ENCODE measurements at places on chromosomes 3 and 15.

DNA sequence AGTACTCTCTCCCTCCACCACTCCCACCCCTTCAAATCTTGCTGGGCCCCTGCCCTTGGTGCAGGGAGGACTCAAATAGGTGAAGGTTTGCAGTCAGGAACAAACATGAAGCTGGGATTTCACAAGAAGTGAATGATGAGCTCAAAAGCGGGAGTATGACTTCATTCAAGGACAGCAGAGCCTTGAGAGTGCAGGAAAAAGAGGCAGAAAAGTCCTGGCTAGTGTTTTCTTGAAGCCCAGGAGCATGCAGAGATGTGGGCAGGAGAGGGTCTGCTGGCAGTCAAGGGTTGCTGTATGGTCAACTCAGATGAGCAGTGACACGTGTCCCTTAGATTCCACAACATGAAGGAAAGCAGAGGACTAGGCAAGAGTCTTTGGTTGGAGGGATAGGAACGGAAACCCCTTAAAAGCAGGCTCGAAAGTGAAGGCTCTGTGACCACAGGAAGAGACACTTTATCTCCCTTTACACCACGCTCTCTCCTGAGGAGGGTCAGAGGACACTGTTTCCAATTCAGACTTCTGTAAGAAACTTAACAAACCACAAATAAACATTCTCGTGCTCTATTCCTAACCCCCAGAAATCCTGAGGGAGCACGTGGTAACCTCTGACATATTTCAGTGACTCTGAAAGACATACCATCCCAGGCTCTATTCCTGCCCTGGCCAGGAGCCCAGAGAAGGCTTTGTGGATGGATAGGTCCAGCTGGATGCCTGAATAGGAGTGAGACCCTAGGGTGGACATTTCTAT is 168.0 kb upstream of the NDN start:
- no peak for DNase-seq

DNA sequence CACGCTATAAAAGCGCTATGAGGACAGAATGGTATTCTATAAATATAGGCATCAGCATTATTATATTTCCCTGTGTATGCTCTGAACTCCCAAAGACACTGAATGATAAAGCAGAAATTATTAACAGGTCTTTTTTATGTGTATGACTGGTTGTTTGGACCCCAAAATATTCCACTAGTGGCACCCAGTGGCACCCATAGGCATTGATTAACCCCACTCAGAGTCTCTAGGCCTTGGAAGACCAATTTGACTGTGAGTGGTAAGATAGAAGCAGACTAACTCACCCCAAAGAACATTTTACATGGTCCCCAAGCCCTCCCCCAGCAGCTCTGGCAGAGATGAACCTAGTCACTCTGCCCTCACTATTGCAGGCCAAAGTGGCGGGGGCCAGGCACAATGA is 45.4 kb upstream of the UBE2E1 start:
- DNase-seq: no peak

- DNase-seq: no peak
Measured at GRCh38 chr3:61948699-61949305, 387.4 kb downstream of the PTPRG start.

- no peak for DNase-seq
Measured at GRCh38 chr3:13462822-13463221, 17.3 kb upstream of the HDAC11 start.

- no peak for DNase-seq
Measured at GRCh38 chr3:33063651-33064051, 33.3 kb downstream of the GLB1 start.

DNA sequence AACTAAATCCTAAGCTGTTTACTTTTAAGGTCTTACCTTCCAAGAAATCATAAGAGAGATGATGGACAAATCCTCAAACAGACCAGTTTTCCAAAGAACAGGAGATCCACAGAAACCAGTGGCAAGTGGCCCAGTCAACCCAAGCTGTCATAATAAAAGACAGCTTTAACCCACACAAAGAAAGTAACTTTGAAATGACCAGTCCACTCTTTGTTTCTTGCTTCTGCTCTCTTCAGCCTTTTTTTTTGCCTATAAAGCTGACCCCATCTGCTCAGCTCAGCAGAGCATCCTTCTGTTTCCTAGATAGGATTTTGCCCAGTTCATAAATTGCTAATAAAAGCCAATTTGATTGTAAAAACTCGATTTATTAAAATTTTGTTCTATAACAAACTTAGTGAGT is 299.4 kb downstream of the OXSM start:
- DNase-seq: no peak

- DNase-seq: peak; percentile 35
Measured at GRCh38 chr3:177335728-177336127, 138.4 kb upstream of the TBL1XR1 start.

DNA sequence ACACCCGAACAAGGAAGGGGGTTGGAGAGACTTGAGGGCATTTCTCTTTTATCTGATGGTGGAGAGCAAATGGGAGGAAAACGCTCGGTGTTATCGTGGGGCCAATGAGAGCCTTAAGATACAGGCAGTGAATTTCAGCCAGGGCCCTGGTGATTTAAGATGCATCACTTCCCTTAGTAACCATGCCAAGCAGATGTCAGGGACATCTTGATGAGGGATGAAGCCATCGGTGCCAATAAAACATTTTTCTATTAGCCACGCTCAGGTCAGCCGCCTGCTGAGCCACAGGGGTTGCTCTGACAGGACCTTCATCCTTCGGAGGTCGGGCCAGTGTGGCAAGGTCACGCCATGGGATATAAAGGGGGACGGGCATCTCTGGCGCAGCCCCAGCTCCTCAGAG is 10.6 kb downstream of the IQSEC1 start:
- no peak for DNase-seq

DNA sequence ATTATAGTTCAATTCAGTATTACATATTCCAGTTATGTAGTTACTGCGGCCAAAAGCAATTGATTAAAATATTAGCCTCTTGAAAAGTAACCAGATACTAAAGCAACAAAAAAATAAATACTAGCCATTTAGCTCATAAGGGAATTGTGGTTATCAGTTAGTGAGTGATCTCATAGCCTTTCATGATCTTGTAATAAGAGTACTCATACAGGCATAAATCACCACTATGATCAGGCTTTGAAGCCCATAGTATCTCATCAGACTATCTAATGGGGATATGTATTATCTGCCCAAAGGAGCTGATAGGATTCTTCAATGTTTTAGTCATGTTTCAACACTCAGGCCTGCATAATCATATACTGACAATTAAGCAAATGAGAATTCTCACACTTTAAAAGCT is 184.1 kb upstream of the CCDC54 start:
- DNase-seq: no peak

GRCh38 chr15:22827125-22827524 is 11.3 kb upstream of the NIPA2 start:
- no peak for DNase-seq

- peak; percentile 80 for DNase-seq
Measured at GRCh38 chr3:8629151-8630021, 15.2 kb downstream of the SSUH2 start.

DNA sequence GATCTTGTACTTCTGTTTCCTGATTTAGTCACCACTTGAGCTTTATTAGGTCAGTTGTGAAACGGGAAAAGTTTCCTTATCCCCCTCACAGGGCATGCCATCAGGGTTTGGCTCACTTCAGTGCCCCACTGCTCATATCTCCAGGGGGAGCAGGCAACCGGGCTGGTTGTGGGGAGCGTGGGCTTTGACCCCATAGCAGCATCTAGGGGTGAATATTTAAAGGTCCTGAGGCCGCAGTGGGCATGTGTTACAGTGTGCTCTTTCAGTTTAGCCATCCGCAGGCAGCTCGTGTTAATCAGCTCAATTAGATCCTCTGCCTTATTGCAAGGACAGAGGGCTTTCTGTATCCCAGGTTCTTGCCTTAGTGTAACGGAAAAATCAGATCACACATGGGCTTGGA is 71.9 kb downstream of the MRPL46 start:
- DNase-seq: no peak

DNA sequence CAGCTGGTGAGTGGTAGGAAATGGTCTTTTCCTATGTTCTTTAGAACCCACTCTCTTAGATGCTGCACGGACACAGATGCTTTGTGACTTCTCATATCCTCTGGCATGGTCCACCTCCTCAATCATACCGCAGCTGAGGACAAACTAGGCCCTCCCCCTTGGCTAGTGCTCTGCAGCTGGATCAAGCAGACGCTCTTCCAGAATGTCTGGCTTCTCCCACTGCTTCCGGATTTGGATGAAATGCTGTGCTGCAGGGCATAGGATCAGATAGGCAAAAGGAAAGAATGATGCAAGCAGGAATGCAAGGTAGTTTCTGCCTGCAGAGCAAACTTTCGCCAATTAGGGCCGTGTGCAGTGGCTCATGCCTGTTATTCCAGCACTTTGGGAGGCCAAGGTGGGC is 75.7 kb upstream of the SLC4A7 start:
- no peak for DNase-seq

- DNase-seq: peak; percentile 31
Measured at GRCh38 chr3:54891540-54891897, 36.3 kb downstream of the LRTM1 start.

DNA sequence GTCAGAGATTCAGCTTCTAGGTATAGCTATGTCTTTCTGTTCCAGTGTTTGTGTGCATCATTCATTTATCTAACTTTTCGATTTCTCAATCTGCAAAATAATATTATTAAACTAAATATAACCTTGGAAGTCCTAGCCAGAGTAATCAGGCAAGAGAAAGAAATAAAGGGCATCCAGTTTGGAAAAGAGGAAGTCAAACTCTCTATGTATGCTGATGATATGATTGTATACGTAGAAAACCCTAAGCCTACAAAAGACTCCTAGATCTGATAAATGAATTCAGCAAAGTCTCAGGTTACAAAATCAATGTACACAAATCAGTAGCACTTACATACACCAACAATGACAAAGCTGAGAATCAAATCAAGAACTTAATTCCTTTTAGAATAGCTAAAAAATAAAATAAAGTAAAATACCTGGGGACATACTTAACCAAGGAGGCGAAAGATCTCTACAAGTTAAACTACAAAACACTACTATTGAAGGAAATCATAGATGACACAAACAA is 718.2 kb downstream of the NTRK3 start:
- no peak for DNase-seq

GRCh38 chr3:108071368-108071767 is 19.5 kb downstream of the CD47 start:
- no peak for DNase-seq

- no peak for DNase-seq
Measured at GRCh38 chr3:185934174-185934557, 3.6 kb downstream of the TRA2B start.

- DNase-seq: no peak
Measured at GRCh38 chr3:128432301-128432970, 34.3 kb downstream of the DNAJB8 start.

GRCh38 chr3:153246806-153247205 is 84.8 kb downstream of the RAP2B start:
- DNase-seq: no peak

GRCh38 chr15:74626752-74627692 is 11.4 kb downstream of the CLK3 start:
- no peak for DNase-seq

DNA sequence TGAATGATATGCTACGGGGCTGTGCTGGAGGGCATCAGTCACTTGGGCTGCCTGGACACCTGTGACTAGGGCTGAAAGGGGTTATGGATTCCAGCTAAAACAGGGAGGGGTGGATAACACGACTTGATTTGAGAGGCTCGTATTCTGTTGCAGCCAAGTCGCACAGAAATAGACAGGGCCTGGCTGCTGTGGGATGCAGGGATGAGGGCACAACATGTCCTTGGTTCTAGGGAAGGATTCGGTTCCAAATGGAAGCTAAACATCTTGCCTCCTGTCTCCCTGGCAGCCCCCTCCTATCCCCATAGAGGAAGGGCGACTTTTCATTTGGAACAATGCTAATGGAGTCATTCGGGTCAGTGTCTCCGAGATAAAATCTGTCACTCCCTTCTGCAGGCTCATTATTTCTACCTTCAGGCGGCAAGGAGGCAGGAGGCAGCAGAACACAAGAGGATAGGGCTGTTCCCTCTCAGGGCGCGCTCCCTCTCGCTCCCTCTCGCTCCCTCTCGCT is 433.8 kb upstream of the RBMS3 start:
- no peak for DNase-seq

GRCh38 chr15:92411256-92411655 is 17.6 kb downstream of the ST8SIA2 start:
- DNase-seq: no peak

DNA sequence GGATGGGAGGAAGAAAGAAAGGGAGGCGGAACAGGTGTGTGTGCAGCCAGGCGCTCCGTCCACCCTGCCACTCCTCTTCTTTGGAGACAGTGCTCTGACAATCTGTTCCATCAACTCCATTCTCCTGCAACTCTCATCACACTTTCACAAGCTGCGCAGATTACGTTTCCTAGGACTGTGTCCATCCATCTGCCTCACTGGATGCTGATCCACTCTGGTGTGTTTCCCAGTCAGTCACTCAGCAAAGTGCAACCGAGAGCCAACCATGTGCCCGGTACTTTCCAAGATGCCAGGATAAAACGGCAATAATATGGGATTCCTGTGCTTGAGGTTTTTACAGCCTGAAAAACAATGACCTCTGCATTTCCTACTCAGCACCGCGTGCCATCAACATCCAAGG is 59.6 kb downstream of the SLC12A8 start:
- DNase-seq: no peak

- peak; percentile 85 for DNase-seq
Measured at GRCh38 chr3:16048435-16049318, 125.8 kb upstream of the GALNT15 start.

GRCh38 chr3:100982710-100983109 is 10.5 kb downstream of the ABI3BP start:
- no peak for DNase-seq

DNA sequence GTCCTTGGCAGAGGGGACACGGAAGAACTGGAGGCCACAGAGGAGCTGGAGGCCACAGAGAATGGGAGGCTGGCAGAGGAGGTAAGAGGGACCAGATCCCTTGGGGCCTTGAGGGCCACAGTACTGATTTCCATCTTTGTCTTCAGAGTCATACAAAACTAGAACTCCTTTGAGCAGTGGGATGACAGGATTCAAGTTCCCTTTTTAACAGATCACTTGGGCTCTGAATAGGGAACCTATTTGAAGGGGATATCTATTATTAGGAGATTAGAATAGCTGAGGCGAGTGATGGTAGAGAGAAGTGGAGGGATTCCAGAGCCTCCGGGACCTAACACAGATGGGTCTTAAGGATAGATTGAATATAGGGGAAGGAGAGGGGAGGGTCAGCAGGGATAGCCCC is 55.7 kb downstream of the OXNAD1 start:
- DNase-seq: no peak

DNA sequence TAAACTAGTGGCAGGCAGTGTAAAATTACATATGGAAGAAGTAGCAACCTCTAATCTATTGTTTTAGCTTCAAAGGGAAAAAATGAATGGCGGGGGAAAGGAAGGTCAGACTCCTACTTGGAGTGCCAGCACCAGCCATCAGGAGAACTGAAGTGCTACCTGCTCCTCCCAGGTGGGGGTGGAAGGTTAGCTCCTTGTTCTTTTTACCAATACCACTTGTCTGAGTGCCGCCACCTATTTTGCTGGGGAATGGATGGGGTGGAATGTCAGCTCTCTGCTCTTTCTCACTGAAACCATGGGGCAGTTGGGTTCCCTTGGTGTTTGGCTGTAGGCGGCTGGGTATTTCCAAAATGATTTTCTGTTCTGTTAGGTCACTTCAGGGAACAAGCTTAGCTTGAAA is 428.7 kb upstream of the EPHA3 start:
- DNase-seq: no peak

GRCh38 chr3:49906073-49906743 is 2.5 kb upstream of the MST1R start:
- peak; percentile 88 for DNase-seq

Data from hematopoietic multipotent progenitor cell treated with erythropoietin and hydrocortisone succinate and interleukin-3 and kit ligand, for 6 days (in vitro differentiated cells).